ENCODE measurements at places on chromosomes 7 and 10.

- DNase-seq: peak; percentile 20
These were observed 6.5 kb downstream of the MDH2 start for GRCh38 chr7:76054123-76055120.

DNA sequence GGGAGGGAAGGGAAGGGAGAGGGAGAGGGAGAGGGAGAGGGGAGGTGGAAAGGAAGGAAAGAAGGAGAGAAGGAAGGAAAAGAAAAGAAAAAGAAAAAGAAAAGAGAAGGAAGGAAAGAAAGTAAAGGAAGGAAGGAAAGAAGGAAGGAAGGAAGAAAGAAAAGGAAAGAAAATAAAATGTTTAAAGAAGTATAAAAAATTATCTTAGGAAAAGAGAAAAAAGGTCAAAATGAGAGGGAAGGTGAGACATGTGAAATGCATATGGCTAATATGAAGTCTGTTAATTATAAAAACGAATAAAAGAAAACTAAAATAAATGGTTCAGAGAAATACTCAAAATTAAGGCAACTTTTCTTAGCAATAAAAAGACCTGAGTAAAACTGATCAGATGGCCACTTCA lies 46.1 kb upstream of the ANLN start:
- DNase-seq: no peak

- no peak for DNase-seq
These were observed 54.1 kb upstream of the PPIF start for GRCh38 chr10:79292891-79293746.

DNA sequence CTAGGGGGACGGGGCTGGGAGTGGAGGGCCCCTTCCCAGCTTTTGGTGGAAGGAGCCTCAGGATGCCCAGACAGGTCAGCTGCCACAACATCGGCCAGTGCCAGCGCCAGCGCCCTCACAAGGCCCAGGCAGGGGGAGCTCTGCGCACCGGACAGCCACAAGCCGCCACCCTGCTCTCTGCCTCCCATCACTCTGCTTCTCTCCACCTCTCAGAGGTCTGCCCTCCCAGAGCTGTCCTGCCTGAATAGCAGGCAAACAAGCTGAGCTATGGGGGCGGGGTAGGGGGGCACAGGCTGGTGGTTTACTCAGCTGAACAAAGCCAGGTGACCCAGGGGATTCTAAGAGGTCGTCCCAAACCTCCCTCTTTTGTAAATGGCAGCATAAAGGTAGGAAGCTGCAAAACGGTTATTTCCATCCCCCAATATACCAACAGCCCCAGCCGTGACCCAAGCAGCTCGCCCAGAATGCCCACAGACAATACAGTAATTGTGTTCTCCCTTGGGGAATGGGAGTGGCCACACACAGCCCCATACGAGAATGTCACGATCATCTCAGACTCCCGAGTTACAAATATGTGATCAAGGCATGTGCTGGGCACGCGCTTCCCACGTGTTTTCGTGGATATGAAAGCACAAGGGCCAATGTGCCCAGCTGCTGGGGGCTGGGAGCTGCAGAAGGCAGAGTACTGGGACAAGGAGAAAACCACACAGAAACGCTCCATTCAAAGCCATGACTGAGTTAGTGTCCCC lies 19.7 kb downstream of the FAM53B start:
- DNase-seq: no peak

DNA sequence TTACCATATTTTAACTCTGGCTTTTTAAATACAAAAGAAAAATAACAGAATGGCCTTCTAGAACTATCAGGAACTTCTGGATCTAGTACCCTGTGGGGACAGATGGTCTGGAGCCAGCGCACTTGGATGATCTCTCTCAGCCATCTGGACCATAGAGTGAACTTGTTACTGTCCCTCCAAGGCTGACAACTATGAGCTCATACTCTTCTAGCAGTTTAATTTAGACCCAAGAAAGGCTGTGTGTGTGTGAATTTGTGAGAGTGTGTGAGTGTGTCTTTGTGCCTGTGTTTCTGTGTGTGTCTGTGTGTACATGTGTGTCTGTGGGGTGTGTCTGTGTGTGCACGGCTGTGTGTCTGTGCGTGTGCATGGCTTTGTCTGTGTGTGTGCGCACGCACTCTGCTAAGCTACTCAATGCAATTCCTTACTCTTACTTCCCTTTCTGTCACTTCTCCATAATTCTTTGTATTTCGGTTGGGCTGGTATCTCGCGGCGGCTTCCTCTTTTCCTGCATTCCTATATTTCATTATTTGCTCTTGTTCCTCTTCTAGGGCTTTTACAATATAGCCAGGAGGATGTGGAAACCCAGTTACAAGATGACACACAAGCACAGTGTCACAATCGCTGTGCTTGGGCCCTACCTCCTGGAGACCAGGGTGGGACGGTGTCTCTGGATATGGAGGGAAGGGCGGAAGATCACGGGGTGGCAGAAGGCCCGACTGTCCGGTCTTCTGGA lies 51.9 kb downstream of the IKZF1 start:
- DNase-seq: no peak

GRCh38 chr7:28296571-28297483 lies 115.5 kb upstream of the CREB5 start:
- DNase-seq: no peak

GRCh38 chr7:139132887-139133286 lies 23.4 kb upstream of the ZC3HAV1 start:
- DNase-seq: no peak

GRCh38 chr7:114085313-114085591 lies 166.4 kb upstream of the PPP1R3A start:
- DNase-seq: no peak

DNA sequence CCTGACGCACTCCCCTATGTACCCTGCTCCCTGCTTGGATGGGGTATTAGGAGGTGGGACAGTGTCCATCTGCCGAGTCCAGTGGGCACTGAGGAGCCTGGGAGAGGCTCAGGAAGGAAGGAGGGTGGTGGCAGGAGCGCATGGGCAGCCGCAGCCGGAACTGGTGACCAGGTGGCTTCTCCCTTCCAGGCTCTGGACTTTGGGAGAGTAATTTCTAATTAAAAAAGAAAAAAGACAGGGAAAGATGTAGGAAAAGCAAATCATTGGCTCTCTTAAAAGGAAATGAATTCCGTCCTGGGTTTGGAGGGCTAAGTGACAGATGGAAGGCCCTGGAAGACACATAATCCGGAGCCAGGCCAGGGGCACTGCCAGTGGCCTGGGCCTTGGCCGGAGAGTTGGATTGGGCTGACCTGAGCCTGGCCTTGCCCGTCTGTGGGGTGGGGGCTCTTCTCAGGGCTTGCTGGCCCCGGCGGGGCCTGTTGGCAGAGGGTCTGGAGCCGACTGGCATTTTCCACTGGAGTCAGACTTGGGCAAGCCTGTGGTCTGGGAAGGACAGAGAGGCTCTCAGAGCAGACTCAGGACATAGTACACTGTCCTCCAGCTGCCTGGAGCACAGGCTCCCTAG lies 63.0 kb downstream of the NEURL1 start:
- DNase-seq: no peak

DNA sequence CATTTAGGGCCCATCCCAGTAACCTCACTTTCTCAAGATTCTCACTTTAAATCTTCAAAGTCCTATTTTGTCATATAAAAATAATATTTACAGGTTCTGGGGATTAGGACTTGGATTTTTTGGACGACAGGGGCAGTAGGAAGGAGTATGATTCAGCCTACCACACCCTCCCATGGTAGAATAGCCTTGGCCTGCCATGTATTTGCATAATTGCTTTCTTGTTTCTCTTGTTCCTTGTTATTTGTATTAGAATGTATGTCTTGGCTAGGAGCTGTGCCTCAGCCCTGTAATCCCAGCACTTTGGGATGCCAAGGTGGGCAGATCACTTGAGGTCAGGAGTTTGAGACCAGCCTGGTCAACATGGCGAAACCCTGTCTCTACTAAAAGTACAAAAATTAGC lies 92.5 kb downstream of the ELAPOR2 start:
- DNase-seq: no peak

DNA sequence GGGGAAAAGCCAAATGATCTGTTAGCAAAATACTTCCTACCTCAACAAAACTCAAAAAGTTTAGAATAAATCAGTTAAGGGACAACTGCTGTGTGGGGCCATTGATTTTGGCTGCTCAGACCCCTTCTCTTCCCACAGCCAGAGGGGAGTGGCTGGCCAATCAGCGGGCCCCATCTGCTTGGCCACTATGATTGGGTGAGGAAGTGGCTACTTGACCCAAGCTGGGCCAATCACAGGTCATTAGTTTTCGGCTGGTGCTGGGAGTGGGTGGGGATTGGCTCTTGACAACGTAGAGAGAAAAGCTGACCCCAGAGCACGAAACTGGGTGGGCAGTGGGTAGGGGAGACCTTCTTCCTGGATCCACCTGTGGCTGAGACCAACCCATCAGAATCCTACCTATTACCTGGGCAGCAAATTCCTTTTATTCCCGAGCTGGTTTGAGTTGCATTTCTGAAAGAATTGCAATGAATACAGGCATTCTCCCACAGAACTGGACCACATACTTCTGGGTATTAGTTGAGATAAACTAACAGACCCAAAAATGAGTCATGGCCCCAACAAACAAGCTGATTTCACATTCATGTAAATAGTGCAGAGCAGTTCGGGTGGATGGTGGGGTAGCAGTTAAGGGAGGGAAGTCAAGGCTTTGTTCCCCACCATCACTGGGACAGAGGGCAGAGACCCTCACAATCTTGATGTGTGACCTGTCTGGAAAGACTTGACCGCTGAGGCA lies 35.6 kb upstream of the HMX3 start:
- DNase-seq: no peak

GRCh38 chr7:46279290-46279689 lies 358.2 kb upstream of the IGFBP3 start:
- DNase-seq: no peak

Measured in NCI-H1417 treated with DMSO at 0.1 percent for 48 hours (cell line).